ENCODE measurements at places on chromosomes 13 and 19.

GRCh38 chr13:32211813-32212212 is 103.3 kb downstream of the ZAR1L start:
- no peak for DNase-seq

GRCh38 chr19:5775668-5776309 is 8.8 kb downstream of the PRR22 start:
- no peak for DNase-seq

- no peak for DNase-seq
Observed at GRCh38 chr13:112905086-112905485, 63.9 kb upstream of the MCF2L start.

- no peak for DNase-seq
Observed at GRCh38 chr19:45244133-45244794, 943 bp downstream of the EXOC3L2 start.

- no peak for DNase-seq
Observed at GRCh38 chr13:112057736-112058518, 9.0 kb upstream of the SOX1 start.

- DNase-seq, result no peak
Observed at GRCh38 chr13:94139393-94139995, 340.0 kb downstream of the DCT start.

GRCh38 chr13:21139374-21139773 is 37.0 kb downstream of the SKA3 start:
- DNase-seq, result no peak

GRCh38 chr19:55149078-55150003 is at the start of gene TNNT1:
TSS of gene TNNT1 (minus strand) at chr19:55149206. CDS start at chr19:55147157, 2,049 bp downstream.
- no peak for DNase-seq

DNA sequence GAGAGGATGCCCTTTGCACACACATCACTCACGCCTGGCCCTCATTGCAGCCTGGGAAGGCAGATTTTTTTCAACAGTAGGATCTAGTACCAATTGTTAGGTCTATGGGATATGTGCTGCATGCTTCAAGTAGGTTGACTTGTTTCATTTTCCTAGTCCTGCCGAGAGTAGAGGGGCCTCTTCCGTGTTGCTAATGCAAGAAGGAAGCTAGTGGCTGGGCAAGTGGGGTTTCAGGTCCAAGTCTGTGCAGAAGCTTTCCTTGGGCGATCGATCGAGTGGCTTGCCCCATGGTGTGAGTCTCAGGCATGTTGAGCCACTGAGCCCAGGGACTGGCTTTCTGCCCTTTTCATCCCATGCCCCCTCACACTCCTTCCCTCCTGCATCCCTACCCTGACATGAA is 13.7 kb downstream of the ILF3 start:
- DNase-seq, result no peak

GRCh38 chr13:41064493-41064892 is 3.2 kb downstream of the WBP4 start:
- DNase-seq, result no peak

DNA sequence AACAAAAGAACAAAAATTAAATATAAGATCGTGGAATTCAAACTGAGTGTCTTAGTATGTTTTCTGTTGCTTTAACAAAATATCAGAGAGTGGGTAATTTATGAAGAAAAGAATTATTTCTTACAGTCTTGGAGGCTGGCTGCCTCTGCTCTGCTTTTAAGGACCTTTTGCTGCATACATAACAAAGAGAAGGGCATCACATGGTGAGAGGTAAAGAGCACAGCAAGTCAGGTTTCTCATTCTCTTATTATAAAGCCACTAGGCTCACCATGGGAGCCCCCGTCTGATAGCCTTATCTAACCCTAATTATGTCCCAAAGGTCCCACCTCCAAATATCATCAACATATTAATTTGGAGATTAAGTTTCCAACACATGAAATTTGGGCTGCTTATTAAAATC is 231.3 kb downstream of the SLITRK6 start:
- DNase-seq, result no peak

DNA sequence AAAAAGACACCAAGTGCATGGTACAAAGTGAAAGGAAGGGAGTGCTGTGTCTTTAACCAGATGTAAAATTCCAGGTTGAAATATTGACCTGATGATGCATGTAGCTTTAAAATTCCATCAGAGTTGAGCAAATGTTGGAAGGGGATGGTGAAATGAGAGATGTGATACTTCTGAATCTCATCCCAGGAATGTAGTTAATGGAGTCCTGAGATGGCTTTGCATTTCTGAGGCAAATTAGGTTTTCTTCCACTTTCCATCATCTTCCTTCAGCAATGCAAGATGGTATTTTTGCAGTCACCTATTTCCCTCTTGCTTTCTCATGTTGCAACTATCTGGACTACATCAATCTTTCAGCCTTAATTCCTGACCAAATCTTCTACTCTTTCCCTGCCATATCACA is 194.1 kb upstream of the MIR17HG start:
- no peak for DNase-seq

DNA sequence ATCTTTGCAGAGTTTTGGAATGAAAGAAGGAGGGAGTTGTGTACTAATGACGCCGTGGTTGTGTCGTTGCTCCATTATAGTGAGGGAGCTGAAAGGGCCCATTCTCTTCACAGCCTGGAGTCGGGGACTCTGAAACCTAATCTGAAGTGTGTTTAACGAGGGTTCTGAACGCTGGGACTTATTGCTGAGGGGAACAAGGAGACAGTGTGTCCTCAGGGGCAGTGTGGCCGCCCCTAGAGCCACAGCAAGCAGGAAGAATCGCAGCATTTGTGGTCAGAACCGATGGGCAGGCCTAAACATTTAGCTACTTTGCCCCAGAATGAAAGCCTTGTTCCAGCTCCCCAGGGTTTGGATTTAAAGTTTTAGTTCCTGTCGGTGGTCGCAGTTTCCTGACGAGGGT is 156.4 kb upstream of the RNF113B start:
- no peak for DNase-seq

DNA sequence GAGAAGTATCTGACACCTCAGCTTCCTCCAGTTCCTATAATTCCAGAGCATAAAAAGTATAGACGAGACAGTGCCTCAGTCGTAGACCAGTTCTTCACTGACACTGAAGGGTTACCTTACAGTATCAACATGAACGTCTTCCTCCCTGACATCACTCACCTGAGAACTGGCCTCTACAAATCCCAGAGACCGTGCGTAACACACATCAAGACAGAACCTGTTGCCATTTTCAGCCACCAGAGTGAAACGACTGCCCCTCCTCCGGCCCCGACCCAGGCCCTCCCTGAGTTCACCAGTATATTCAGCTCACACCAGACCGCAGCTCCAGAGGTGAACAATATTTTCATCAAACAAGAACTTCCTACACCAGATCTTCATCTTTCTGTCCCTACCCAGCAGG is 3.1 kb downstream of the KLF5 start:
- DNase-seq, result no peak

DNA sequence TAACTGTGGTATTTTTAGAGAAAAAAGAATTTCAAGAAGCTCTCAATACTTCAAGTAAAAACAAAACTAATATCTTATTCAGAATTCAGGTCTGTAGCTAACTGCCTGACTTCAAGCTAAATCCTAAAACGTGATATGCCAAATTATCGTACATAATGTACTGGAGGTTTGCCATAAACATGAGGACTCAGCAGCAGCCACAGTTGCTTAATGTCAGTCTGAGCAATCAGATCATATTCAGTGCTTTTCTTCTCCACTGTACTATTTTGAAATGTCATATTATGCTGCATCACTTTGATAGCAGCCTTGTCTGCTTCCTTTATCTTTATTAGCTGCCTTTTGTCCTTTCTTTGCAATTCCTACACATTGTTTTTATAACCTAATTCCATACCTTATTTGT is 265.1 kb upstream of the EDNRB start:
- no peak for DNase-seq

DNA sequence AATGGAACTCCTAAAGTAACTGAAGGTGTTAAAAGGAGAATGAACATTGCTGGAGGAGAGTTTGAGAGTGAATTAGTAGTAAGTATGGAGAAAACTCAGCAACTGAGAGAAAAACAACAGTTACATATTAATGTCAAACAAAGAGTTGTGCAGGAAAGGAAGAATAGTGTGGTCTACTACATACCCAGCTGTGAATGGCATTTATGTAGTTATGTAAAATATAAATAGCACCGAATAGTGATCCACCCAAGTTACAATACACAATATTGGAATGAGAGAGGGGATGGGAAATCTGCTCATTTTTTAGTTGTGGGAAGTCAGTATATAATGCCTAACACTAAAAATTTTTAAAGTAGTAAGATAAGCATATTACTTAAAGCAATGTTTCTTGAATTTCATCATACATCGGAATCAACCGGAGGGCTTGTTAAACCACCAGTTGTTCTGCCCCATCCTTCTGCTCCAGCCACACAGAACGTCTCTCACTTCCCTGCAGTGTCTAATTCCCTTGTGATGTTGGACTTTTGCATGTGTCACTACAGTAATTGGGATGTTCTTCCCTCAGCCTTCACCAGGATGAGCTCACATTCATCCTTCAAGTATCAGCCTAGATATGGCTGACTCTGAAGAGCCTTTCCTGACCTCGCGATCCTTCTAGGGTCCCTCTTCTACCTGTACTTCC is 11.5 kb downstream of the CCDC70 start:
- DNase-seq, result no peak

GRCh38 chr13:111394211-111394922 is 73.9 kb downstream of the TEX29 start:
- DNase-seq, result no peak

- no peak for DNase-seq
Observed at GRCh38 chr19:13459351-13459750, 46.9 kb downstream of the CACNA1A start.

- no peak for DNase-seq
Observed at GRCh38 chr19:4910594-4911281, 1.4 kb downstream of the UHRF1 start.

- no peak for DNase-seq
Observed at GRCh38 chr19:5261156-5261890, 79.3 kb downstream of the PTPRS start.

DNA sequence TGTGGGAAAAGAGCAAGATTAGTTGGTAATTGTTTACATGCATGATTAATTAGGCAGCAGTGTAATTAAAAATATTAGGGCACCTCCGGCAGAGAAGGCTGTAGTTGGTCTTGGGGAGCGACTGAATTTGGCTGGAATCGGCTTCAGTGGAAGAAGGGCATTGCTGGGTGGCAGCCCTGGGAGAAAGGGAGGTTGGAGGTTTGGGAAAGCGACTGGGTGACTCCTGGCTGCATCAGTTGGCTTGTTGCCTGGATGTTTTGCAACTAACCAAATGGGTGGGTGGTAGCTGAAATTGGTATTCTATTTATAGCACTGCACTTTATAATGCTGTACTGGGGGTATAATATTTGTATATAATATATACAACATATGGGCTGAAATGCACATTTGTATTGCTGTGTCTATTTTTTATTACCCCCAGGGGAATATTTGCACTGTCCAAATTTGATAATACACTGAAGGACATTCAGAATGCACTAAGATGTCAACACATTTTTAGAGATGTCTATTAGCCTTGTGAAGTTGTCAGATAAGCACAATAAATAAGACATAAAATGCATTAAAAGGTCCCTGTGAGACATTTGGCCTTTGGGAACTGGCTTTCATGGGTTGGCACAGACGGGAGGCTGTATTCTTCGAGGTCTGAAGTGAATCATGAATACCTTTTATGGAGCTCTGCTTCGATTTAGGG is 1.7 kb downstream of the B3GLCT start:
- no peak for DNase-seq

GRCh38 chr13:73849292-73849691 is 284.9 kb downstream of the KLF12 start:
- no peak for DNase-seq

- no peak for DNase-seq
Observed at GRCh38 chr19:31289381-31289880, 59.8 kb downstream of the TSHZ3 start.

DNA sequence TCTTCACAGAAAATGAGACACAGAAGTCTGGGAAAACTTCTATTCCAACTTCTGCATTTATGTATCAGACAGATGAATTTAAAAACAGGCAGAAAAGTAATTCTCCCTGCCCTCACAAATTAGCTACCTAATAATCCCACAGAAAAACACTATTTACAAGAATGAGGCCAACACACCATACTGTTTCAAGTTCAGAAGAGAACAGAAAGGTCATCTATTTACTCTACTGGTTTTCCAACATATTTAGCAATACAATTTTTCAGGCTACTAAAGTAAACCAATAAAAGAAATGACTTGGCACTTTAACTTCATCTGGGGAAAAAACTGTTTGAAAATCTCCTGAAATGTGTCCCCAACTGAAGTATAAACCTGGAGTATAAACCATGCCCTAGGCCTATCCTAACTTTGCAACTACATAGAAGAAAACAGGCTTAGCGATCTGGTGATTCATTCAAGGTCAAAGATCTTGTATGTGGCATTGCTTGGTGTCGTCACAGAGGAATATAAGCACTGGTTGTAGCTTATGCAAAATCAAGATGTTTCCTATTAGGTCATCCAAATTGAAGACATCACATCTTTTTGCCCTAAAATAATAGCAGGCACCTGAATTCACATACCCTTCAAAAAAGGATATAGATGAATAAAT is 20.1 kb upstream of the EBPL start:
- DNase-seq, result no peak

GRCh38 chr13:91135968-91136367 is 211.5 kb upstream of the MIR17HG start:
- no peak for DNase-seq

- no peak for DNase-seq
Observed at GRCh38 chr19:18762125-18763023, 28.7 kb downstream of the COMP start.

DNA sequence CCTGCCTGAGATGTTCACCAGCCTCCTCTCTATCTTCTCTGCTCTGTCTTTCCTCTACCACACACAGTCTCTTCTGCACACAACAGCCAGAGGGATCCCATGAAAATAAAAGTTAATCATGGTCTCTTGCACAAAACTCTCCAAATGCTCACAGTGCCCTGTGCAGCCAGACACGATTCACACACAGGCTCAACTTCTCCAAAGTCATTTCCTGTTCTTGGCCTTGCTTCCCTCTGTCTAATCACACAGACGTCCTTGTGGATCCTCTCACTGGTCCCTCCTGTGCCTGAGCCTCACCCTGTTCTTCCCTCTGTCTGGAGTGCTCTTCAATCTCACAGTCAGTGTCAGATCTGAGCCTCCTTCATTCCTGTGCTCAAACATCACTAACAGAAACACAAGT is 7.8 kb downstream of the SIGLEC12 start:
- DNase-seq, result no peak

- DNase-seq, result no peak
Observed at GRCh38 chr13:111944171-111944583, 122.8 kb upstream of the SOX1 start.

DNA sequence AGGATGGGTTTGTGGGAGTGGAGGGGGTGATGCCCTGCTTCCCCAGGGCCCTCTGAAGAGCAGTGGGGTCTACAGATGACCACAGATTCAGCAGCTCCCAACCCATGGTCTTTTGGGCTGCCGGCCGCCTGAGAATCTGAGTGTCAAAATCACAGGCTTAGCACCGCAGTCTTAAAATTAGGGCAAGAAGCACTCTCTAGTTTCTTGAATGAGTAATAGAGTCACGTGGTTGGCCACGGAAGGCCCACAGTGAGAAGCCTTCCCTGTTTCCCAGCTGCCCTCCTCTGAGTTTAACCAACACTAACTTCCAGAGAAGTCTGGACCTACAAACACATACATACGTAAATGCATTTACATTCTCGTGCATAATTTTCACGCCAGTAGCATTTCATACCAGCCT is 5.2 kb downstream of the PRMT1 start:
- no peak for DNase-seq

- DNase-seq, result no peak
Observed at GRCh38 chr19:29293736-29294342, 80.9 kb upstream of the UQCRFS1 start.
